ENCODE measurements at places on chromosomes 11 and 22.

- peak; percentile 30 for DNase-seq
These were observed 148.2 kb upstream of the SNX19 start for GRCh38 chr11:131064373-131064991.

- no peak for DNase-seq
These were observed 5.8 kb upstream of the ARSA start for GRCh38 chr22:50633771-50634170.

DNA sequence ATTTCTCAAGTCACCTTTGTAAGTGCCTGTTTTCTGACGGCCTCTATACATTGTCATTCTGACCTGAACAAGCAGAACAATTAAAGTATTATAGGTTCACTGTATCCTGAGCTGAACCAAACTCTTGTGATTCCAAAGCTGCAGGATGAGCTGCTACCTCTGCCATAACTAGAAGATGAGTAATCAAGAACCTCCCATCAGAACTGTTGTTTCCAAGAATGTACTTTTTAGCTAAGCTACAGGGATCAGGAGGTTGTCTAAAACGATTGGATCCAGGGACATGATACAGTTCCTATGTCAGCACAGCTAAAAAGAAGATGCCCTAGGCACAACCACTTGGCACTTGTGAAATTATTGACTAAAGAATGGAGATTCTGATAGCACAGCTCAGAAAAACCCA, 288.4 kb upstream of the CCDC90B start:
- no peak for DNase-seq

DNA sequence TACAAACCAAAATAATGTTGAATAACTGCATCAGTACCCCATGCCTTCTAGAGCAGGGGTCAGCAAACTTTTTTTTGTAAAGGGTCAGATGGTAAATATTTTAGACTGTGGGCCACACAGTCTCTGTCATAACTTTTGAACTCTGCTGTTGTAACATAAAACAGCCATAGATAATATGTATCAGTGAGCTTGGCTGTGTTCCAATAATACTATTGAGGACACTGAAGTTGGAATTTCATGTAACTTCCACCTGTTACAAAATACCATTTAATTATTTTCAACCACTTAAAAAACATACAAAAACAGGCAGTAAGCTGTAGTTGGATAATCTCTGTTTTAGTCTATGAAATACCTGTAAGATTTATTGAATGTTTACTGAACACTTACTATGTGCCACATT, 55.2 kb downstream of the PICALM start:
- no peak for DNase-seq

DNA sequence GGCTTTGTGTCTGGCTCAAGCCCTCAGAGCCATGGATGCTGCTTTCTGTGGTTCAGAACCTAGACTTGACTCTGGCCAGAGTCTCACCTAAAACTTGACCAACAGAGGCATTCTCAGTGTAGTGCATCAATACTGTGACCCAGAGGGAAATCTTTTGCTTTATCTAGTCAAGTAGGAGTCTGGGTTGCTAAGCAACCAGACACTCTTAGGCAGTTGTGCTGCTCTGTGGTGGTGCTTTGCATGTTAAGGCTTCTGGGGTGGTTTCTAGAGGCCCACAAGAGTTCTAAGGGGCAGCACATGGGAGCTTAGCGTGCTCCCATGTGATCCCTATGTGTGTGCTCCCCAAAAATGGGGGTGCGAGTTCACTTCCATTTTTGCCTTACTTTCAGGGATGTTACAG, 224.6 kb upstream of the PLET1 start:
- DNase-seq = no peak

- no peak for DNase-seq
These were observed 12.8 kb downstream of the DGCR2 start for GRCh38 chr22:19109198-19110063.

- DNase-seq = no peak
These were observed 186.2 kb downstream of the CWF19L2 start for GRCh38 chr11:107271425-107271824.

DNA sequence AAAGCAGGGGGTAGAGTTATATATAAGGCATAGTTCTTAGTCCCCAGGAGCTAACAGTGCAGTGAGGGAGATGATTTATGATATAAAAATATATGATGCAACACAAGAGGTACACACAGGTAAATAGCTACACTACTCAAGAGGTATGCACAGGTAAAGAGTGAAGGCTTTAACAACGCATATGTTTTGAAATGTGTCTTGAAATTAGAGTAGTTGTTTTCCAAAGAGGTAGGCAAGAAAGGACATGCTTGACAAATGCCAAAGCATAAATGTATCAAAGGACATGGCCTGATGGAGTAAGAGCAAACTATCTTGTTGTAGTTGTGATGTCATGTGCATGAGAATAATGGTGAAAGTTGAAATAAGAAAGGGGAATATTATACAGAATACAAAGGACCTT, 104.3 kb upstream of the C11orf87 start:
- DNase-seq = no peak
